ENCODE measurements at places on chromosomes 3 and 15.

- no peak for DNase-seq
Measured at GRCh38 chr3:108511490-108511889, 1.1 kb upstream of the MYH15 start.

- no peak for DNase-seq
Measured at GRCh38 chr3:153163756-153164550, 1.9 kb downstream of the RAP2B start.

GRCh38 chr15:69852916-69853315, 244.8 kb downstream of the TLE3 start:
- DNase-seq = no peak

DNA sequence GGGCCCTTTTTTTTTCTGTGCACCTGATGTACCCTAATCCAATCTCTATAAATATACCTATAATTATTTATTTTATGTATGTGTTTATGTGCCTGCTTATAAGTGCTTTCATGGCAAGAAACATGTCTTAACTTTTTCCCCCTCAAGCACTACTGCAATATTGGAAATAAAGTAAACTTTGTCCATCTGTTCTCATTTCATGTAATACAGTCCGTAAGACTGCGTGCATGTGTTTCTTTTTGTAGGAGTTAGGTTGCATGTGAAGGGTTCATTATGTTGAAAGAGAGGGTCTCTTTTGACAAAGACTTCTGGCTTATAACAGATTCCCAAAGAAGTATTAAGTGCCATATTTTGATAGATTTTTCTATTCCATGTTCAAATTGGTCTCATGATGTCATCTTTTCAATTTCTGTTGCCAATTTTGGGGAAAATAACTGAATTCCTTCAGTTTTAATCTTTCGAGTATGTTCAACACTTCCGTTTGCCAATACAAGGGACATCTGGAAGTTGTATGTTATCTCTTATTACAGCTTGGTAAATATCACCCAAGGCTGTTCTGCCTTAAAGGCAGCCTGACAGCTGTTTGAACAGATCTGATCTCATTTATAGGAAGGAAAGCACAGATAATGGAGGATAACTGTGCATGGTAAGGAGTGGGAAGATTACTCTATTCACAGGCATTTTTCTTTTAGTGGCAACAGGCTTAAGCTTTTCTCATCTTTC, 273.1 kb upstream of the SGO1 start:
- no peak for DNase-seq

- DNase-seq = no peak
Measured at GRCh38 chr3:158165730-158166129, 55.8 kb downstream of the RSRC1 start.

- no peak for DNase-seq
Measured at GRCh38 chr15:25408929-25409328, 29.9 kb downstream of the UBE3A start.

GRCh38 chr15:98403569-98403968, 244.8 kb upstream of the IGF1R start:
- DNase-seq = no peak

- DNase-seq = no peak
Measured at GRCh38 chr15:68278595-68279405, 1.3 kb downstream of the FEM1B start.

Measured in T1000 (cell line).